ENCODE measurements at places on chromosomes 7 and 10. TPM values are rescaled to one million over a fixed set of nuclear protein-coding genes. Genes with fewer than 3 reads are reported as not detected.

The LRRTM3 gene
- not detected for total RNA-seq

The TEX36 gene
- total RNA-seq = not detected

The DPP6 gene
- total RNA-seq = 1.6 TPM

The C7orf33 gene
- not detected for total RNA-seq

GRCh38 chr7:134315679-134316538, 821 bp downstream of the SLC35B4 start:
- DNase-seq = no peak

DNA sequence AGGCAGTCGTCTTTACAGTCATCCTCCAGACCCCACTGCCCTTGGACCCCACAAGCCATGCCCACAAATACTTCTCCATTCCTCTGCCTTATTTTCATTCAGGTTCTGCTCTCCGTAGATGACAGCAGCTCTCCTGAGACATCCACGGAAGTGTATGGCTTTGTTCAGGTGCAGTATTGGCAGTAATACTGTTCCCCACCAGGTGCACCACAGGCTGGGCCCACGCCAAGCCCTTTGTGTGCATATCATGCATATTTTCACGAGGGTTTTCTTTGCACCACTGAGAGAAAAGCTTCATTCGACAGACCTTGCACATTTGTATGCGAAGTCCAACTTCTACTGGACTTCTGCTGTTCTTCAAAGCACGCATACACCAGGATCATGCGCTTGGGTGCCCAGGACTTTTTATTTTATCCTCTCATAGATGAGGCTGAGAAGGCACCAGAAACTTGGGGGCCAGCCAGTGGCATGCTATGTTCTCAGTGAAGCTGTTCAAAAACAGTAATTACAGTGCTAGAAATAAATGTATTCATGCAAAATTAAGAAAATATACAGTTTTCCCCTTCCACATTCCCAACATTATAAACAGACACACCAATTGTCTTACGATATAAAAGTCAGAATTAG, 37.8 kb upstream of the PITRM1 start:
- DNase-seq = no peak

GRCh38 chr10:88045656-88046415, 182.4 kb downstream of the PTEN start:
- DNase-seq = peak; percentile 28

- no peak for DNase-seq
Observed at GRCh38 chr10:70191161-70191971, 21.1 kb upstream of the SAR1A start.

The HOXA4 gene
- total RNA-seq = 4.5 TPM

The PLAC9 gene
- total RNA-seq = 115 TPM

The LIPM gene
- total RNA-seq = not detected

DNA sequence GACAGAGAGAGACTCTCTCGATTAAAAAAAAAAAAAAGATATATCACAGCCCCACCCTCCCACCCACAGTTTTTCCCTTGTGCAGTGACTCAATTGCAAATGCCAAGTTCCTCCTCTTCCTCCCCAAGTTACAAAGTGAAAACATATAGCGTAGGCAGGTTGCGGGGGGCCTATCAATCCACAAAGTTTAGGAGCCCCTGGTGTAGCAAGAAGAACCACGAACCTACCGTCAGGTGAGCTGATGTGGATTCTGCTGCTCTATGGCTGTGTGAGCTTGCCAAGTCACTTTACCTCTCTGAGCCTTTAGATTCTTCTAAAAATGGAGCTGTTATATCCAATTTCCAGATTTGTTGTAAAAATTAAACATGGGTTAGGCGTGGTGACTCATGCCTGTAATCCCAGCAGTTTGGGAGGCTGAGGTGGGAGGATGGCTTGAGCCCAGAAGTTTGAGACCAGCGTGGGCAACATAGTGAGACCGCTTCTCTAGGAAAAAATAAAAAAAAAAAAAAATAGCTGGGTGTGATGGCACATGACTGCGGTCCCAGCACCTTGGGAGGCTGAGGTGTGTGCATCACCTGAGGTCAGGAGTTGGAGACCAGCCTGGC, 8.2 kb upstream of the RHBDD2 start:
- no peak for DNase-seq

The PDK4 gene
- total RNA-seq = 490 TPM

GRCh38 chr10:1043532-1043995, 5.4 kb downstream of the IDI1 start:
- no peak for DNase-seq

DNA sequence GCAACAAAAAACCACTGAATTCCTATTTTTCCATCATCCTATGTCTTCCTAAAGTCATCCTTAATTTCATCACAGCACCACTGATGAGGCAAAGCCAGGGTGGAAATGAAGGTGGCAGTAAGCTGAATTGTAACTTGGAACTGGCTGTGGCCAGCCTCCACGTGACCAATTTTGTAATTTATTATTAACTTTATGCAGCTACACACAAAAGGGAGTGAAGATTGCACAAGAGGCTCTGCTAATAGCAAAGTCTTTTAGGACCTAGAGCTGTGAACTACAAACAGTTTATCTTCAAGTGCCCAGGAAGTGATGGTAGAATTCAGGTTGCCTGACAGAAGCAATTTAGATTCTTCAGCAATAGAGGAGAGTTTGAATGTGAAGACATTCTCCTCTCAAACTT, 176.4 kb downstream of the CCDC71L start:
- DNase-seq = no peak

DNA sequence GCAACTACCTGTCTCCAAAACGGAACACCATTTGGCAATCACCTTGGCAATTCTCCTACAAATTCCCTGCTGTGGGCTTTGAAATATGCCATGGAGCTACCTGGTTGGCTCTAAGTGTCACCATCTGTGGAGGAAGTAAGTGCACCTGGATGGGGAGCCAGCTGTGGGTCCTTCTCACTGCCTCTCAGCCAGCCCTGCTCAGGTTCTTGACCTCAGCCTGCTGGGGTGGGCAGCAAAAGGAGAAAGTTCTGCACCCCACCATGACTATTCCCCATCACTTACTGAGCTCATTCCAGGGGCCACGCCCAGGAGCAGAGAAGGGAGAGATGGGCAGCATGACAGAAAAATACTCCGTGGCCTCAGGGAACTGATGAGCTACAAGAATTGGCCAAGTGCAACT, 158.7 kb downstream of the TNS3 start:
- no peak for DNase-seq

DNA sequence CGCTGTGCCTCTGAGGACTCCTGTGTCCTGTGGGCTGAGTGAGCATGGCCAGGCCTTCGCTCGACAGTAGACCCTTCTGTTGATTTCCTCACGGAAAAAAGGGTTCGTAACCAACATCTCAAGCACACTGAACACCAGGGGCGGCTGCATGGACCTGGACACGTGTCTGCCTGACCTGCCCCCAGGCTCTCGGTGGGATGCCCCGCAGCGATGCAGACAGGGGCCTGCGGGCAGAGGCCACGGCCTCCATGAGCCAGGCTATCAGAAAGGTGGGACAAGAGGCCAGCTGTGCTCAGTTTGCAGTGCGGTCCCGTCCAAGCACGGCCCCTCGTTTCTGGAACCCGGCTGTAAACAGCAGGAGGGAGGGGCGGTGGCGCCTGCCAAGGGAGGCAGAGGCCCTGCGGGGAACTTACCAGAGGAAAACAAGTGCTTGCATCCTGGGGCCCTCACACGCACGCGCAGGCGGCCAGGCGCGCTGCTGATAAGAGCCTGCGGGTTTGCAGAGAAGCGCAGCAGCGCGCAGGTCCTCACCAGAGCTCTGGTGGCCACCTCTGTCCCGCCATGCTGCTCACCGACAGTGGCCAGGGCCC, 10.6 kb downstream of the GPR146 start:
- peak; percentile 66 for DNase-seq

- no peak for DNase-seq
Observed at GRCh38 chr7:54678763-54679489, 80.1 kb downstream of the SEC61G start.

- DNase-seq = no peak
Observed at GRCh38 chr10:33022090-33022489, 64.1 kb upstream of the ITGB1 start.

The CDNF gene
- total RNA-seq = 4.6 TPM

The OR13A1 gene
- not detected for total RNA-seq

- DNase-seq = no peak
Observed at GRCh38 chr7:144987686-144988085, 151.8 kb upstream of the TPK1 start.

DNA sequence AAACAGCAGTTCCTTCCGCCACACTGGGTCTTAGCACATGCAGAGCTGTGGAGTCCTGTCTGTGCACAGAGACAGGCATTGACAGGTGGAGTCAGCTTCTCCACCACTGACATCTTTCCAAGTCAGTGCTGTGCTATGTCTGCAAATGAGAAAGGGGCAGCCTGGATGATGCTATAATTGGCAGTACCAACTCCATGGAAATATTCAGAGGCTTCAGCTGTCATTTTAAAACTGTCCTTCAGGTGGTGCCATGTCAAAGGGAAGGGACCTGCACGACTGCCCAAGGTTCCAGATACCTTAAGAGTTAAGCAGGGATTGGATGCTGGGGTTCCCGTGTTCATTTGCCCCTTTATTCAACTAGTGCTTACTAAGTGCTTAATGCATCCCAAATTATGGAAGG, 258.0 kb upstream of the PRKCQ start:
- no peak for DNase-seq

DNA sequence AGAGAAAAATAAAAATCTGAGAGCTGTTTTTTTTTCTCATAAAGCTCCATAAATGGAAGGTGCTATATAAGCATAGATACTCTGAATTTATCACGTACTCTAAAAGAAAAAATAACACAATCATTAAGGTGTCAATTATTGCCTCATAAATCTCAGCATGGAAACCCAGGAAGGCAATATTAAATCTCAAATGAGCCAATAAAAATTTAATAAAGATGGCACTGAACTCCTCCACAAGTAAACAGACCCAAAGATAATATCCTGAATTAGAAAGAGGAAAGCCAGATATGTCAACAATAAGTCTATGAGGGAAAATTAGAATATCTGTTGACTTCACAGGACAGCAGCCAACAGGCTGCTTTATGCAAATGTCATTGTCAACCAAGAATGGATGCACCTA, 66.5 kb downstream of the CDK6 start:
- no peak for DNase-seq

The CALML3 gene
- total RNA-seq = not detected

DNA sequence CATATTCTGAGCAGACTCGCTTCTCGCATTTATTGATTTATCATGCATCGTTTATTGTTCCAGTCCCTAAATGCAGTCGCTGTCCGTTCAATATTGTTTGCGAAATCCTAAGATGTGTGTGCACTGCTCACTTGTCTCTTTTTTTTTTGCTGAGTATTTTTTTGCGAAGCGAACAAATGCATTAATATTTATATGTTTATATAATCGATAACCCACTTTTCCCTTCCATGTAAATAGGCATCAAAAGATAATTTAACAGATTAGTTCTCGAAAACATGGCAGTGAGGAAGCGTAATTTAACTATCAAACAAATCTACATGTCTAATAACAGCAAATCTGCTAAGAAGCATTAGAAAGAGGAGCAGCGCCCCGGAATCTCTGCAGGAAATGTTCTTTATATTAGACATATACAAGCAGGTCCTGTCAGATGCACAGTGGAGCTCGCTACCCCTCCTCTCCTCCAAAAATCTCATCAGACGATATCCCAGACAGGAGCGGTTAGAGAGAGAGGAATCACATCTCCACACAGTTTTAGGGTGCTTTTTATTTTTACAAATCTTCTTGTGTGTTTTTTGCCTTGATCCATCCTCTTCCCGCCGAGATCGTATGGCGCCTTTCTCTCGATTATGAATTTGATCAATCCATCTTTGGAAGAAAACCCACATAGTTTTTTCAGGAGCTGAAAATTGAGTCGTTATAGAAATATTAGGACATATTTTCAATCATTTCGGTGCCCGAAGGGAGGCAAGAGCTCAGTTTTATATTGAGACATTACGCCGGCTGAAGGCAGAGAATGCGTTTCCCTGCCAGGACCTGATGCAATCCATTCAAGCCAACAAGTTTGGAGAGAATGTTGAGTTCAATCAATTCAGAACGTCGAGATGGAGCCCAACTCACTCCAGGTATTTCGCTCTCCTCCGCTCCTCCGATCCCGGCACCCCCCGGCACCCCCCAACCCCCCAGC, at the start of gene ARID5B:
TSS of gene ARID5B (plus strand) at position 871 of the 964 bp plus-strand sequence. CDS start at position 882, 11 bp downstream.
- DNase-seq = peak; percentile 21

The IDI2 gene
- total RNA-seq = not detected

- DNase-seq = no peak
Observed at GRCh38 chr7:7595451-7595850, 28.8 kb downstream of the MIOS start.

The FXYD4 gene
- total RNA-seq = not detected
